Brain (organoid and tissue), 16 donors: ENCODE measurements at places on chromosomes 3 and 15.

DNA sequence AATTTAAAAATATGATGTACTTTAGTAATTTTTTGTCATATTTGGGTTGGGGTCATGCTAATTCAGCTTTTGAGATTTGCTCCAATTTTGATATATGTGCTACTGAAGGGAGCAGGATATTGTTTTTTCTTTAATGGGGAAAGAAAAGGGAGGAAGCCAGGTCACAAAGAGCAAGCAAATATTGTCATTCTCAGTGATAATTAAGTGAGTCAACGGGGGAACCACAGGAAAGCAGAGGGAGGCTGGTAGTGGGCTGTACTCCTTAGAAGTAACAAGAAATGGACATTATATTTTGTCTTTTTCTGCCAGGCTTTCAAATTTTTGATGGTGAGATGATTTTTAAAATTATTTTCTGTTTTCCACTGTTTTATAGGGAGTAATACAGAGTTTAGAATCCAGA lies 45.6 kb upstream of the NMD3 start:
- DNase-seq, result no peak

- DNase-seq, result no peak
Observed at GRCh38 chr3:32706348-32707025, 21.5 kb downstream of the CNOT10 start.

- DNase-seq, result no peak
Observed at GRCh38 chr3:109545746-109546145, 208.4 kb upstream of the DPPA4 start.

- DNase-seq, result no peak
Observed at GRCh38 chr3:134655706-134656105, 4.9 kb upstream of the KY start.

DNA sequence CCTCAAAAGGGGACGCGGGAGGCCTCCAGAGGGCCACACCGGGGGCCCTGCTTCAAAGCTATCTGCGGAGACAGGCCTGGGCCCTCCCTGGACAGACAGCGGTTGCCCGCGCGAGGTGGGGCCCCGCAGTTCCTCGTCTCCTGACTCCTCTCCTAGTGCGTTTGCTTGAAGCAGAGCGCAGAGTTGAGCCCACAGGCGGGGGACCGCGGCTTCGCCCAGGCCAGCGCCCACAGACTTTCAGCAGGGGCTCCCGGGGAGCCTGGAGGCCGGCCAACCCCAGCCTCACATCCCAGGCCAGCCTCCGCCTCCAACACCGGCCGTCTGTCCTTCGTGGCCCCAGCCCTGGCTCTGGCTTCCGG lies 540 bp upstream of the ADAMTS7 start:
- no peak for DNase-seq

- peak; percentile 88 for DNase-seq
Observed at GRCh38 chr3:69085833-69086722, 1.3 kb downstream of the ARL6IP5 start.

DNA sequence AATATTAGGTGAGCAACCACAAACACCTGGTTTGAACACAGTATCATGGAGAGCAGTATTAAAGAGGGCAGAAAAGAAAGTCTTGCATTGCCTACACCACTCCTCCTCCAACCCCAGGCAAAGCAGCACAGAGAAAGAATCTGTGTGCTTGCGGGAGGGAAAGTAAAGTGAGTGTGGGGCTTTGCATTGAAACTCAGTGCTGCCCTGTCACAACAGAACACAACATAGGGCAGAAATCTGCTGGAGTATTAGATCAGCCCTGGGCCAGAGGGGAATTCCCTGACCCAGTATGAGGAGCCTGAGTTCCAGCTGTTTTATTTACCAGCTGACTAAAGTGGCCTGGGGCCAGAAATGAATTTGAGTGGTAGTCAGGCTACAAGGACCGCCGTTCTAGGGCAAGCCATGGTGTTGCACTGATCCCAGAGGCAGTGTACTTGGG lies 75.5 kb downstream of the SPATA16 start:
- no peak for DNase-seq

GRCh38 chr3:73759297-73759711 lies 134.6 kb upstream of the PDZRN3 start:
- no peak for DNase-seq

DNA sequence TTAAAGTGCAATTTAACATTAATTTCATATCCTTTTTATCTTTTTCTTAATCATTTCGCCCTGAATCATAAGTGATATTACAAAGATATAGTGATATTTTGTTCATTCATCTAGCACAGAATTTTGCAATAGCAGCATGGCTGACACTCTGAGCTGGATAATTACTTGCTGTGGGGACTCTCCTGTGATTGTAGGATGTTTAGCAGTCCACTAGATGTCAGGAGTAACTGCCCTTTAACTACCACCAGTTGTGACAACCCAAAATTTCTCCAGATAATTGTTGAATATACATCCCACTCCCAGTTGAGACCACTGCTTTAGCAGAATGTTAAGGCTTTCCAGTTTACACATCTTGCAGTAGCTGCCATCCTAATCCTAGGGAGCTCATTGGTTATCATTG lies 196.8 kb upstream of the MBNL1 start:
- no peak for DNase-seq

DNA sequence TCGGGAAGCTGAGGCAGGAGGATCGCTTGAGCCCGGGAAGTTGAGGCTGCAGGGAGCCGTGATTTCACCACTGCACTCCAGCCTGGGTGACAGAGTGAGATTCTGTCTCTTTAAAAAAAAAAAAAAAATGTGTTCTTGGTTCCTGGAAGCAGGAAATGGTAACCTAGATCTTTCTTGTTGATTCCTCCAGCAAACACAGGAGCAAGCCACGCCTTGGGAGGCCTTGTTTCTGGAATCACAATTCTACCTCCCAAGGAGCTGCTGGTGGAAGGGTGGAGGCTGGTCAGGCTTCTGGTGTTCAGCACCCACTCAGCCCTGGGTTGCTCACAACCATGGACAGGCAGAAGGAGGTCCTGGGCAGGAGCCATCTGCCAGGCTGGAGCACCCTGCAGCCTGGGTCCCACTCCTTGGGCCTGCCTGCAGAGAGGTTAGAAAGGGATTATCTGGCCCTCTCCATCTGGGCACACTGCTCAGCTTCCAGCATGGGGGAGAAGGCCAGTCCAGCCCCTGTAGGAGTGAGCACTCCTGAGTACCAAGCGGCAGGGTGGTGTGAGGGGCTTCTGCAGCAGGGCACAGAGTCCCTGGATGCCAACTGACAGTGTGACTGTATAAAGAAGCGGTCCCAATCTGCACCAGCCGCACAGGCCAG lies 65.6 kb downstream of the ABTB1 start:
- DNase-seq, result no peak

DNA sequence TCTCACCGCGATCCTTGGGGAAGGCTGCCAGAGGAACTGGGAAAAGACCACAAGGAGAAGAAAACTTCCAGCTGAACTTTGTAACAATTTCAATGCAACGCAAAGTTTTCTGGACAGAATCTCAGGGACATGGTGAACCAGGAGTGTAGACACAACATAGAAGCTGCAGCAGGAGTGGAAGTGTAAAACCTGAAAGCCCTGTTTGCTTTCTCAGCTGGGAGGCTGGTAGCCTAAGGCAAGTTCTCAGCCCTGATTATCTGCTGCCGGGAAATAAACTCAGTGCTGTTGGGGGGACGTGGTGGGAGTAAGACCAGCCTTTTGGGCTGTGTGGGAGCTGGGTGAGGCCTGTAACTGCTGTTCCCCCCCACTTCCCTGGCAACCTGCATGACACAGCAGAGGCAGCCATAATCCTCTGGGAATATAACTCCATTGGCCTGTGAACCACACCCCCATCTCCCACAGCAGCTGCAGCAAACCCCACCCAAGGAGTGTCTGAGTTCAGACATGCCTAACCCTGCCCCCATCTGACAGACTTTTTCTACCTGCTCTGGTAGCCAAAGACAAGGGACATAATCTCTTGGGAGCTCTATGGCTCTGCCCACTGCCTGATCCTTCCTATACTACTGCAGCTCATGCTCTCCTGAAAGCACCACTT lies 106.7 kb downstream of the ZNF621 start:
- no peak for DNase-seq

DNA sequence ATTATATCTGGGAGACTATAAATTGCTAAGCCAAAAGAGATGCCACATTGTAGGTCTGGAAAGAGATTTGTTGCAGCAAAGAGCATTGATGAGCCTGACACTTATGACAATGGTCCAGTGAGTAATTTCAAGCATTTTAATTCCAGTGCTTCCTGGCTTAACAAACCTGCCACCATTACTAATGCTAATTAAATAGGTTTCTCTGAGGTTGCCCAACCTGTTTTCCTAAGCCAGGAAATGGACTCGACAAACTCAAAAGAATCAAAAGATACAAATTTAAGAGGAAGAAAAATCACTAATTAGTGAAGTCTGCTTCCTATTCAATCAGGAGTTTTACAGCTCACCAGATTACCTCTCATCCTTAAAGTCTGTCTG lies 36.7 kb upstream of the CTDSPL start:
- no peak for DNase-seq

DNA sequence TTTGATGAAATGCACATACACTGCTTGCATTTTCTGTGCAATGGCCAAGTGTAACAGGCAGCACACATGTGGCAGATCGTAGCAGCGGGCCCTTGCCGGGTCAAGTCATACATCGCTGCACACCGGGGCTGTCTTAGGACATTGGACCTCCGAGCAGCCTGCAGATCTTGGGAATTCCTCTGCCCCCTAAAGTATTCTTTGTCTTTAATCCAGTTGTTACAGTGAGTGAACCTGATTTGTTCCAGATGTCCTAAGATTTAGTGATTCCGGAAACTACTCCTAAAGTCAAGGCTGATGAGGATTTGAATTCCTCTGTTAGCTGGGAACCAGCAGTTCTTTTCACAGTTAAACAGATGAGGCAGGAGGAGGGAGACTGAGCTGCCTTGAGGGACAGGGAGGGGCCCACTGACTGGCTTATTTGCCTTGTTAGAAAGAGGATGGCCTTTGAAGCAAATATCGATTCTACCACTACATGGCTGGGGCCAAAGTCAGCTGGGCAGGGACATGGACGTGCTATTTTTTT lies 190.7 kb upstream of the CTDSPL start:
- no peak for DNase-seq

DNA sequence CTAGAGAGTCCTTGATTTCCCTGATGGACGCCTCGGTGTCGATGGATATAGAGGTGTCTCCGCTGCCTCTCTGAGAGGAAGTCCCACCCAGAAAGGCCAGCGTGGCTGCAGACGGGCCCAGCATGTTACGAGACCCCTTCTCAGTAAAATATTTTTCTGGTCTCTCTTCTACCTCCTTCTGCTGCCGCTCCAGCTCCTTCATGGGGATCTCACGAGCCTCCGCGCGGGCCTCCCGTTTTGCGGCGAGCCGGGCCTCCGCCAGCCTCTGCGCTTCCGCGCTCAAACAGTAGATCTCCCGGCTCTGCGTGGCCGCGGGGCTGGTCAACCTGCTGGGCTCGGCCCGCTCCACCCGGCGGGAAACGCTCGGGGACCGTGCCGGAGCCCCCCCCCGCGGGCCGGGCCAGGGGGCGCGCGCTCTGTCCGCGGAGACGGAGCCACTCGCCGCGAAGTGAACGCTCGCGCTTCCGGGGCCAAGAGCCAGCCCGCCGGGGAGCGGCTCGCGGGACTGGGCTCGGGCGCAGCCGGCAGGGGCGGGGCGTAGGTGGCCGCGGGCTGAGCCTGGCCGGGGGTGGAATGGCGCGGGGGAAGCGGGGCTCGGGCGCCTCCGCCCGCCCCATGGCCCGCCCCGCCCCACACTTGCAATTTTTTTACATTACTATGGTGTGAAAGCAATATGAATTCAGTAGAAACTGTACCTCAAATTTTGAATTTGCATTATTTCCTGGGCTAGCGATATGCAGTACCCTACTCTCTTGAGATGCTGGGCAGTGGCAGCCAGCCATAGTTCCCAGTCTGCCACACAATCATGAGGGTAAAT lies 10.2 kb upstream of the KCNMB3 start:
- peak; percentile 61 for DNase-seq

GRCh38 chr3:126654571-126655383 lies at the start of gene TXNRD3:
Gene TXNRD3, minus strand, starts transcription at chr3:126655124.
- DNase-seq, result peak; percentile 63

DNA sequence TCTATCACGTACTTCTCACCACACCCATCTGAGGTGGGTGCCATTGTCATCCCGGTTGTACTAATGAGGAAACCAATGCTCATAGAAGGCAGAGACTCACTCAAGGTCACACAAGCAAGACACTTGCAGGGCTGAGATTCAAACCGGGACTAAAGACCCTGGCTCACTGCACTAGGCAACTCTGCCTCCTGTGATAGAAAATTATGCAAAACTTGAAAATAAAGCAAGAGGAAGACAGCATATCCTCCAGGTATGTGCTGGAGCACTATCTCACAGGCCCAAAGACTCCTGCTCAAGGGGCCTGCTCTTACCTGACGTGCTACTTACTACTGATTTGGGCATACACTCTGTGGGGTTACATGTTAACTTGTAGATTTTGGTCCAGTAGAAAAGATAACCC lies 25.6 kb downstream of the ANXA2 start:
- DNase-seq, result no peak

GRCh38 chr3:87691109-87691508 lies 367.7 kb downstream of the CGGBP1 start:
- no peak for DNase-seq

DNA sequence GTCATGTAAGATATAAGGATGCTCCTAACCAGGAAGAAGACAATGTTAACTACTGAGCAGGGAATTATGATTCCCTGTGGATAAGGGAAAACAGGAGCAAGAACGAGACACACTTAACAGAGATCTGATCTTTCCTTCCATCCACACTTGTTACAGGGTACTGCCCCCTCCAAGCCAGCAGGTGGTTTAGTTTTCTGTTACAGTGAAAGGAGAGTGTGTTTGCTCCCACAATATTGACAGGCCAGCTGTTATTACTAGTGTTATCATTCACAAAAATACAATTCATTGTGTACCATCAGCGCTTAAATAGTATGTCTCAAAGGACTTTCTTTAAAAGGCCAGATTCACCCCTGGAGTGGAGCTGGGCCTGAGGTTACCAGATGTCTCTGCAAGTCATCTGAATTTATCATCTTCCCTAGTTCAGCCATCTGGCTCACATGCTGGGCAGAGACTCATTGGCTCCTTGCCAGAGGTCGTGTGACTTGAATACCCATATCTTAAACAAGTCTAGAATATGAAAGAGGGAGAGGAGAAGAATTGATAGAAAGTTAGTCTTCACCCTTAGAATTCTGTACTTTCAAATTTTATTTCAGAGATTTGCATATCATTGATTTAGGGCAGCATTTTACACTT lies 16.8 kb upstream of the FMN1 start:
- DNase-seq, result peak; percentile 85

GRCh38 chr3:39809181-39809994 lies at the start of gene MYRIP:
Gene MYRIP, plus strand, starts transcription at chr3:39809609. Its CDS starts 91,208 bp downstream, at chr3:39900817.
- DNase-seq, result peak; percentile 83

DNA sequence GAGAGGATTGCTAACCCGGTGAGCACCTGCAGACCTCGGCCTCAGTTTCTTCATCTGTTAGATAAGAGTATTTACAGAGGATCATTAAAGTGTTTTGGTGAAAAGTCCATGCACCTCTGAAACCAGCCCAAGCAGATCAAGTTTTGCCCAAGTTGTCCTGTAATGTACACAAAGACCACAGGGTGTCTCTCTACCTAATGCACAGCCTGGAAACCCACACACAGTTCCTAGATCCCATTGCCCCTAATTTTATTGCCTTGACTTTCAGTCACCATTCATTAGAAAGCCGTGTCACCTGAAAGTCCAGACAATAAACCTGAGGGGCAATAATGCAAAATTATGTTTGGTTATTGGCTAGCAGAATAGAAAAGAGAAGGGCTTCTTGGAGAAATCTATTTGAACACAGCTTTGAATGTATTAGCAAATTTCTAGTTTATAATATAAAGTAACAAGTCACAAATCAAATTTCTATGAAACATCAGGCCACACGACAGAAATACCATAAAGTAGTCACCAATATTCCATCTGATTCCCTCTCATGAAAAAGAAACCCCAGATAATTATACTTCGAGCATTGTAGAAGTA lies 161.3 kb upstream of the SLC2A2 start:
- DNase-seq, result peak; percentile 66

- no peak for DNase-seq
Observed at GRCh38 chr3:148729476-148730055, 31.9 kb downstream of the AGTR1 start.
